ENCODE measurements at places on chromosomes 16 and 17.

GRCh38 chr16:85781695-85782370 is 17.5 kb downstream of the EMC8 start:
- no peak for DNase-seq

DNA sequence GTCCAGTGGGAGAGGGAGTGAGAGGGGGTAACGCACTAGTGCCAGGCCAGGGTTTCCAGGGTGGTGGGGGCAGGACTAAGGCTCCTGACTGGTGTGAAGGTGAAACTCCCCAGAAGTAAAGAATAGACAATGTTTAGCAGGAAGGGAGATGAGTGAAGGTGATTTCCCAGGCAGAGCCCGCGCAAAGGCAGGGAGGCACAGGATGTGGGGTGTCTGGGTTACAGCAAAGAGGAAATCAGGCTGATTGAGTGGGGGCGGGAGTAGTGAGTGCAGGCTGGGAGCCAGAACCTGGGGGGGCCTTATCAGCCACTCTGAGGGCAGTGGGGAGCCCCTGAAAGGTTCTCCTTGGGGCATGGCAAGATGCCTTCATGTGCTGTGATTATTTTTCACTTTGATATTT is 167.5 kb downstream of the UTP18 start:
- DNase-seq, result no peak

DNA sequence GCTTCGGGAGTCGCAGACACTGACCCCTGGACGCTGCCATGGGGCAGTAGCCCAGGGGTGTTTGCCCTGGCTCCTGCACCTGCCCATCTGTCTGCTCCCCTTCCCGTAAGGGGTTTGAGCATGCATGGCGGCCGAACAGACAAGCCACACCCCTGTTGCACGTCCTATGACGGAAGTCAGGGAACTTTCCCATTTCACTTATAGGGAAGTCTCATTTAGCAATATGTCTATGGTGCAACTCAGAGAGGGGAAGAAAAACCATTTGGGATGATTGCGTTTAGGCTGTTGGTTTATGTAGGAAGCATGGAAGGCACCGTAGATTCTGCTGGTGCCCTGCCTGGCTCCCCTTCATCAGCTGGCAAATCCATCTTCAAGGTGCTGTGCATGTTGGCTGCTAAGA is 112.5 kb downstream of the HAPSTR1 start:
- no peak for DNase-seq

GRCh38 chr17:41647940-41648410 is 23.6 kb upstream of the KRT17 start:
- peak; percentile 96 for DNase-seq

GRCh38 chr16:87855852-87856715 is 13.2 kb downstream of the SLC7A5 start:
- DNase-seq, result no peak

DNA sequence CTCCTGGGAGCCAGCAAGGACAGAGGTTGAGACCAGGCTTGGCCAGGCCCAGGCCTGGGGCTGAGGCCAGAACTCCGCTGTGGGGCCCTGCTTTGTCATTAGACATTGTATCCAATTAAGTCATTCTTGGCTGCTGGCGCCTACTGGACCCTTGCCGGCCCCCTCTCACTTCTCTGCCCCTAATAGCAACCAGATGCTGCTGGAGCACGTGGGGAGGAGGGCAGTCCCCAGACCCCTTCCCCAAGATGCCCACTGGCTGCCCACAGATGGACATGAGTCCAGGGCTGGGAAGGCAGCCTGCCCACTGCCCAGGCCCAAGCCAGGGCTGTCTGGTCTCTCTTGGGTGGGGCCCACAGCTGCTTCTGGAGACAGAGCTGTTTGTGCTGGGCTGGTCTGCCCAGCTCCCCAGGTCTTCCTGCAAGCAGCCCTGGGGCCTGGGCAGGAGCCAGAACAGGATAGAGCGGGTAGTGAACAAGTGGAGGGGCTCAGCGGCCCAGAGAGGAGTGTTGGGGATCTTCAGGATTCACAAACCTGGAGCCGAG is 7.8 kb downstream of the PLXDC1 start:
- peak; percentile 62 for DNase-seq

- DNase-seq, result no peak
Measured at GRCh38 chr17:57940653-57941329, 14.4 kb downstream of the CUEDC1 start.

DNA sequence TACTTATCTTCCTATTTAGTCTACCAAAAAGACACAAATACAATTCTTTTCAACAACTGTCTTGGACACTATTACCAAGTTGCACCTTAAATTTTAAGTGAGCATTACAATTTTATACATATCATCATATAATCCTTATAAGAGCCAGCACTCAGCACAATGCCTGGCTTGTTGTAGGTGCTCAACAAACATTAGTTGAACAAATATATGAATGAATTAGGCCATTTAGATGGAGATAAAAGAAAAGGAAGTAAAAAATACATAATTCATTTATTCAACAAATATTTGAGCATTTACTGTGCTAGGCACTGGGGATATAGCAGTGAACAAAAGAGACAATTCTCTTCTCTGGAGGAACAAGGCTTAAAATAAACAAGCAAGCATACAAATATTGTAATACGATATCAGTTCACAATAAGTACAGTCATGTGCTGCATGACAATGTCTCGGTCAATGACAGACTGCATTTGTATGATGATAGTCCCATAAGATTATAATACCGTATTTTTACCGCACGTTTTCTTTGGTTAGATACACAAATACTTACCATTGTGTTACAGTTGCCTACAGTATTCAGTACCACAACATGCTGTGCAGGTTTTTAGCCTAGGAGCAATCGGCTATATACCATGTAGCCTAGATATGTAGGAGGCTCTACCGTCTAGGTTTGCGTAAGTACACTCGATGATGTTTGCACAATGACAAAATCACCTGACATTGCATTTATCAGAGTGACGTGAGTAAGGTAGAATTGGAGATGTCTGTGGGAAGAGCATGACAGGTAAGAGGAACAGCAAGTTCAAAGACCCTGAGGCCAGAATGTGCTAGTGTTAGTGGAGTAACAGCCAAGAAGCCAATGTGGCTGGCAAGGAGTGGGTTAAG is 86.4 kb upstream of the HS3ST2 start:
- no peak for DNase-seq

DNA sequence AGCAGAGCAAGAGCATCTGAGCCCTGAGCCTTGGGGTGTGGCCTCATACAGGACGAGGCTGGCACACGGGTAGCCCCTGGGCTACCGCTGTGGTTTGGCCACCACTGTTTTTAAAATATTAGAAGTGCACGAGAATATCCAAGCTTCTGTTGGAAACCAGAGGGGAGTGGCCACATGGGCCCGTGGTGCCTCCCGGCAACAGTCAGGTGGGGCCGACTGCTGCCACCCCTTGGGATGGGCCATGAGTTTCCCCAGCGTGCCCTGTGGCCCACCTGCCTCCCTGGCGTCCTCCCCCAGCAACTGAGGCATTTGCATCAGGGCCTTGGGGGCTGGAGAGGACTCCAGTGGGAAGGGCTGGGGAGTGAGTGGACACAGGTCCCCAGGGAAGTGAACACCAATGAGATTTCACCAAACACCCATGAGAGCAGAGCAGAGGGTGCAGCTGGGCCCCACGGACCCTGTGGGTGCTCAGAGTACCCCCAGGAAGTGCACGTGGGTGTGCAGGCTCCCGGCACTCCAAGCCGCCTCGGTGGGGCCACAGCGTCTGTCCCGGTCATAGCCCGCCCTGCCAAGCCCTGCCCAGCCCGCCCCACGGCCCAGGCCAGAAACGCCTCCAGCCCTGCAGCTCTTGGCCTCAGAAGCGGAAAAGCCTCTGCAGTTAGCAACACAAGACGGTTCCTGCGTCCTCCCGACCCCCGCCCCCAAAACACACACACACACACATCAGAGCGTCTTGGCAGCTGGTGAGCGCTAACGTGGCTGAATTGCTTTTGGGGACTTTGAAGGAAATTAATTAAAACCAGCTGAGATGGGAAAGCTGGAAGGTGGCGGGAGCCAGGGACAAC is 22.7 kb downstream of the ZNF469 start:
- peak; percentile 78 for DNase-seq

GRCh38 chr17:64466019-64466735 is 17.3 kb downstream of the MILR1 start:
- peak; percentile 6 for DNase-seq

DNA sequence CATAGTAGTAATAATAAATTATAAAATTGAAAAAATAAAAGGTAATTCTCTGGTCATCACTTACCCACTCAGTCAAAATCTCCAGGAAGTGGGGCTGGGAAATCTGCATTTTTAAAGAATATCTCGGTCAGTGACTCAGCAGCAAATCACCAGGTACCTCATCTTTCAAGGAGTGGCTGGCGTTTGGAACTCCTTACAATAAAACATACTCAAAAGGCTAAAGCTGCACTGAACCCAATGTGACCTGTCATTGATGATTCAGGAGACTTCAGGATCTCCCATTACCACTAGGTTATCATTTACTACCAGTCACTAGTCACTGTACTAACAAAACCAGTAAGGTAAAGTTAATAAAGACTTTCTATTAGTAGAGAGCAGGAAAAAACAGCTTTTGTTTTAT is 21.5 kb upstream of the RFFL start:
- no peak for DNase-seq

DNA sequence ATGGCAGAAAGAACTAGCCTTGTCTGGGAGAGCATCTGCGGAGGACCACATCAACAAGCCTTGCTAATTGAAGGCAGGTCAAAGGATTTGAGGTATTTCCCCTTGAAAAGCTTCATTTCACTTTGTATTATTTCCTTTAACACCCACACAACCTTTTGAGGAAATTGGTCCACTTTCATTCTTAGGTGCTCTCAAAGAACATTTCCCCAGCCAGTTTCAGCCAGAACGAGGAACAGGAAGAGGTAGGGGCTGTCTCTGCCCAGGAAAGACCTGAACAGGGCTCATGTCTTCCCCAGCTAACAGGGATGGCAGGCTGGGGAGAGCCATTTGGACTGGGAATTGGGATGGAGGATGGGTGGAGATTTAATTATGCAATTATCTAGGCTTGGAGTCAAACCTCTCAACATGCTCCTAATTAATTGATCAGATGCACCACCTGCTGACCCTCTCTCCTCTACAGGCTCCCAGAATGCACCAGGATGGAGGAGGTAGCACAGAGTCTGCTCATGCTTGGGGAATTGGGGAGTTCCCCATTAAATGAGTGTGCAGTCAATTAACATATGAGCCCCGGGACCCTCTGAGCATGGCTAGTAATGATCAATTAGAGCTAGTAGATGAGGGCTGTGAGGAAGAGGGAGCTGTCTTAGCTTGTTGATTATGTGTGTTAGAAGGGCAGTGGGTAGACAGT is 84.6 kb downstream of the GP2 start:
- DNase-seq, result peak; percentile 74

- peak; percentile 73 for DNase-seq
Measured at GRCh38 chr17:57242148-57242547, 14.2 kb upstream of the MSI2 start.

DNA sequence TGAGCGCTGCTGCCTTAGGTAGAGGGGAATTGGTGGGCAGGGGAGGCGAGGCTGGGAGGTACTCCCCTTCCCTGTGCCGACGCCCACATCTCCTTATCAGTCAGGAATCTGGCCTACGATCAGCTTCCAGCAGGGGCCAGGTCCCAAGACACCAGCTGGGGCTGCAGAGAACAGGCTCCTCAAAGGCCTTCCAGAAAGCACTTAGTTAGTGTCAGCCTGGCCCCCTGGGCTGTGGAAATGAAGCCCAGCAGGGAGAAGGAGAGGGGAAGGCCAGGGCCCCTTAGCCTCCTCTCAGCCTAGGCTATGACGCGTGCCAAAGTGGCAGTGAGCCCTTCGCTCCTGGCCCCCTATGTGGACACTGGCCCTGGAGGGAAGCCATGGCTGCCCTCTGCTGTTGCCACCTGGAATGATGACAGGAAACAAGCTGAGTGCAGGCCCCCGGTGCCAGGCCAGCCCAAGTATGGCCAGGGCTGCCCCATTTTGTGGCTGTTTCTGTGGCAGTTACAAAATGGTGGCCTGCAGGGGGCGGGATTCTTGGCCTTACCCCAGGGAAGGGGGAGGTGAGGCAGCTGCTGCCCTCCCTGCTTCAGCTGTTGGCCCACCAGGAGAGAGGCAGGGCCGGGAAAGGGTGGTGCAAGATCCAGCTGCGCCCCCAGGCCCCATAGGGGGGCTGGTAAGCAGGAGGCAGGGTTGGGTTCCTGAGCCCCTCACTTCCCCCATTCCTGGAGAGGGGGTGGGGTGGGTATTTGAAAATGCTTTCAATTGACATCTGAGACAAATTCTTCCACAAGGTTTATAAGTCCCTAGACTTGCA is 11.3 kb downstream of the TBX4 start:
- DNase-seq, result peak; percentile 38

- peak; percentile 79 for DNase-seq
Measured at GRCh38 chr17:9729034-9729650, 62.2 kb downstream of the DHRS7C start.

GRCh38 chr17:35766903-35767510 is 6.3 kb downstream of the C17orf50 start:
- peak; percentile 55 for DNase-seq

DNA sequence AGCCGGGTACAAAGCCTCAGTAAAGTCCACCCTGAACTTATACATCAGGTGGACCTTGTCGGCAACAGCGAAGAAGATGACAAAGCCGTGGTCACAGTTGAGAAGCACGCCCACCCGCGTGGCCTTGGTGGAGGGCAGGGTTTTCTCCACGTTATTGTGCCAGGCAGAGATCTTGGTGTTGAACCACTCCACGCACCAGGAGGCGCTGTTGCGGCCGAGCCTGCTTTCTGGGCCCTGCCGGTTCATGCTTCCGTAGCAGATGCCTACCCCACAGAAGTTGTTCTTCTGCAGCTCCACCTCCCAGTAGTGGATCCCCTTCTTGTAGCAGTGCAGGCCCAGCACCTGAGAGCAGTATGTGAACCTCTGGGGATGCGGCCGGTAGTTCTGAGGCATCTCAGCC is 22.1 kb downstream of the TRIM25 start:
- DNase-seq, result no peak

- DNase-seq, result peak; percentile 27
Measured at GRCh38 chr16:1427473-1428461, 3.1 kb upstream of the PERCC1 start.

DNA sequence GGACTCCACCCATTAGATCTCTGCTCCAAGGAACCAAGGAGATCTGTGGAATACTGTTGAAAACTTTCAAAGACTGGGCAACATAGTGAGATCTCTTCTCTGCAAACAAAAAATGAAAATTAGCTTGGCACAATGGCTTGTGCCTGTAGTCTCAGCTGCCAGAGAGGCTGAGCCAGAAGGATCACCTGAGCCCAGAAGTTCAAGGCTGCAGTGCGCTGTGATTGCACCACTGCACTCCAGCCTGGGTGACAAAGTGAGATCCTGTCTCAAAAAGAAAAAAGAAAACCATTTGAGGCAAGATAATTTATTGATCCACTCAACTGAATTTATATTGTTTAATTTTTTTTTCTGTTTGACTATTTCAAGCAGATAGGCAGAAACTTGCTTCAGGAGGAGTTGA is 54.8 kb downstream of the CHD9NB start:
- DNase-seq, result no peak

DNA sequence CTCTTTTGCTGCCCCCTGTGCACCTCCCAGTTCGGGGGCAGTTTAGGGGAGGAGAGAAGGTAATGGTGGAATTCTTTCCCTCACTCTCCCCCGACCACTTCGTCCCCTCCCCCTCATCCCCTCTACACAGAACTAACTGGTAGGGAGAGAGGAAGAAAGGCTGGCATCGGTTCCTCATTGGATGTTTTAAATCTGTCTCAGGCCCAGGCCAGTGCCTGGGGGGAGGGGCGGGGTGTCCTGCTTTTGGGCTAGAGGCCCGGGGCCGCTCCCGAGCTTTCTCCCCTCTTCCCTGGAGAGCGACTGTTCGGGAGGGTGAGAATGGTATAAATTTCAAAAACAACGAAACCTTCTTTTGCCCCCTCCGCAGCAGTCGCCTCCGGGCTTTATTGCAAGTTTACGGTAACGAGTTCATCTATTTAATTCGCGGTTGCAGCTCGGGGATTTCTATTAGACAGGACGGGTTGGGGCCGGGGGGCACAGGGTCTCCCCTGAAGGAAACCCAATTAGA is at the start of gene PRAC2:
PRAC2 (plus strand) TSS at position 271 of the 508 bp plus-strand sequence. CDS start 1,226 bp downstream, outside the sequence.
- DNase-seq, result peak; percentile 39

GRCh38 chr16:89473136-89473712 is 17.1 kb downstream of the ANKRD11 start:
- DNase-seq, result no peak

Data from eye (tissue), 1 donor.